Activated T-helper 9 cell treated with anti-CD3 and anti-CD28 coated beads, Interleukin-2, amount 50 U/mL, for 16 hours (primary cell): ENCODE measurements at places on chromosomes 5 and 9.
A peak's percentile ranks its signal among the peaks of the same experiment; 100 is the strongest.

GRCh38 chr9:38432922-38433510 lies 8.8 kb upstream of the IGFBPL1 start:
- DNase-seq = no peak

DNA sequence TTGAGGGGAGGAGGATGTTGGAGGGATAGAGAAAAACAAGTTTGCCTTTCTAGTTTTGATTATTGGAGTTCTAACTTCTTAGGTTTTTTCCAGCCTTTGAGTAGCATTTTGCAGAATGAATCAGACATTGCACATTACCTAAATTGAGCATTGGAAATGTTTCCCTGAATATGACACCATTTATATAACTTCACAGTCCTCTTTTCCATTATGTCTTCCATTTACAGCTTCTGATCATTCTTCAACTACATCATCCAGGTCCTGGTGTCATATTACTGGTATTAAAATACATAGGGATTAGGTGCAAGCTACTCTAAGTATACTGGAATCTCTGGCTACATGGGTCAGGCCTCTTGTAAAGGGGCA lies 286.1 kb downstream of the ARHGAP26 start:
- no peak for DNase-seq

DNA sequence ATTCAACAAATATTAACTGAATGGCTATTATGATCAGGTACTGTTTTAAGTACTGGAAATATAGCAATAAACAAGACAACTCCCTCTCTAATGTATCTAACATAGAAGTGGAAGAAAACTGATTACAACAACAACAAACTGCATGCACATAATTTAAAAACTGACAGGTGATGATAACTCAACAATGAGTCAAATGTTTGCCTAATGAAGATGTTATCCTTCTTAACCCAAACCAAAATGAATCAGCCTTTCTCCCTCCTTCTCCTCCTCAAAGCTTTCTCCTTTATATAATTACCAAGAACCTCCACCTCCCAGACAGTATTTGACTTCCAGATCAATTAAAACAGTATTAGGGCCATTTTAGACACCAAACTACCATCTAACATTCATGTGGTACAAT lies 49.3 kb downstream of the RICTOR start:
- no peak for DNase-seq

- no peak for DNase-seq
Measured at GRCh38 chr5:89309268-89309667, 426.3 kb upstream of the MEF2C start.

DNA sequence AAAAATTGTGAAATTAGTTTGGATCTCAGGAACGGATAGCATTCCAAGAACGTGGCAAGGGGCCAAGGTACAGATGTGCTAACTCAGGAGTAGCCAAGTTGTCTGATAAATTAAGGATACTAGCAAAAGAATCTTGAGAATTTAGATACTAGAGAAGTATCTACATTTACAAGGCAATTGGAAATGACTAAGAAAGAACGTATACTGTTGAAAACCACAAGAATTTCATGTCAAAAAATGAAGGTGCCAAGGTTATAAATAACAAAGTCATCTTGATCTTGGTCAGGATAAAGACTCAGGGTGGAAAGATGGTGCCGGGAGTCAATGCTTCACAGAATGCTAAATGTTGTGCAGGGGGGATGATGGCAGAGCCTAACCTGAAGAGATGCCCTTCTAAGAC lies 19.2 kb downstream of the CAPSL start:
- no peak for DNase-seq

DNA sequence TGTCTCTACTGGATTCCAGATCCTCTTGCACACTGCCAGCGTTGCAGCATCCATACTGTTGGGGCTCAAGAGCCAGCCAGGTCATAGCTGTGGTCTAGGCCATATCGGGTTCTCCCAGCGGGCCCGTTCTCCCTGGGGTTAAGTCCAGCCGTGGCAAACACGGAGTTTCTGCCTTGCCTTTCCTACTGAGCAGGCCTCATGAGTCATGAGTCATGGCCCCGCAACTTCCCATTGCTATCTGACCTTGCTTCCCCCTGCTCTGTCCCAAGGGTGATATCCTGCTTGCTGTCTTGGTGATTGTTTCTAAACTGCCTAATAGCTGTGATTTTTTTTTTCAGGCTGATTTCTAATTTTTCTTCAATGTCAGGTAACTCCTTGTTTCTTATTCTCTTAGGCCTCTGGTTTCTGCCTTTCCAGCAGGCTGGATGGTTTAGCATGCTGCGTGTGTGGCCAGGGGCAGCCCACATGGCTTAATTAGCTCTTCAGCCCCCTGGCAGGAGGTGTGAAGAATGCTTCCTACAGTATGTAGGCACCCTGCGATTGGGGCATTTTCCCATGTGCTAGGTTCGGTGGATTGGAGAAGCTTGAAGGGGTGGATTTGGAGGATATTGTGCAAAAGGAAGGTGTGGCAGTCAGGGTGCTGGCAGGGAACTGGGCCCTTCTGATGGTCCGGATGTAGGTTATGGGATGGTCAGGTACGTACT lies 18.7 kb downstream of the DAPK1 start:
- no peak for DNase-seq

GRCh38 chr9:112486221-112487007 lies at the start of gene KIAA1958:
Gene KIAA1958 (plus strand): TSS chr9:112486827. CDS start chr9:112574081, 87,254 bp downstream.
- peak; percentile 71 for DNase-seq

DNA sequence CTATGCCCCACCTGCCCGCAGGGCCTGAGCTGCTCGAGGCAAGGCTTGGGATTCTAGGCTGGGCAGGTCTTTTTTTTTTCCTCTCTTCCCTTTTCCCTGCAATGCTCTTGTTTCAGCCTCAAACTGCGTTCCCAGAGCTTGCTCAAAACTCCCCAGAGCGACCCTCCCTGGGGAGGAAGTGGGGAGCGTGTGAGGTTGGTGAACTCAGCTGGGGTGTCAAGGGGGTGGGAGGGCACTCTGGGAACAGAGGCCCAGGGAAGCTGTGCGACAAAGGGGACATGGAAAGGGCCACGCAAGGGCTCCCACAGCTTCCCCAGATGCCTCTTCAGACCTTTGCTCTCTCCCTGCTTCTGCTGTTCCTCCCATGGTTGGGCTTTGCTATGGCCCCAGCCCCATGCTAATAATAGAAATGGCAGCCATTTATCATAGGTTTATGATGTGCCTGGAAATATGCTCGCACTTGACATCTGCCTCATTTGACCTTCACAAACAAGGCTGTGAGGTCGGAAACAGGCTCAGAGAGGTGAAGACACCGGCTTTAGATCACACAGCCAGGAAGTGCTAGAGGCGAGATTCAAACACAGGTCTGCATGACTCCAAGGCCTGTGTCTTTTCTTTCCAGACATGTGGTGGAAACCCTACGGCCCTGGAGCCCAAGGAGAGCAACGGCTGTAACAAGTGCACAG lies 40.9 kb upstream of the IL17B start:
- no peak for DNase-seq
